Diencephalon (tissue), 1 donor: ENCODE measurements at places on chromosomes 11 and 22. TPM values are rescaled to one million over a fixed set of nuclear protein-coding genes. Genes with fewer than 3 reads are reported as not detected.

Gene PRG3
- total RNA-seq: not detected

Gene HARBI1
- 9.0 TPM for total RNA-seq

Gene SOX6
- 54.7 TPM for total RNA-seq

Gene SCGB1D2
- total RNA-seq: not detected

Gene PRAME
- total RNA-seq: not detected

Gene BACE1
- 36.2 TPM for total RNA-seq

Gene NAALADL1
- 4.2 TPM for total RNA-seq

Gene CD3D
- total RNA-seq: not detected

Gene C22orf31
- total RNA-seq: not detected

Gene FAT3
- total RNA-seq: 304 TPM

Gene MPZL2
- 1.2 TPM for total RNA-seq

Gene PGM2L1
- total RNA-seq: 348 TPM

Gene MRPL48
- 38.3 TPM for total RNA-seq

Gene TSPAN32
- 0.69 TPM for total RNA-seq

Gene TIMP3
- 53.5 TPM for total RNA-seq

Gene FAM180B
- total RNA-seq: not detected

Gene APOA5
- total RNA-seq: not detected

Gene LRRC32
- total RNA-seq: 2.1 TPM

Gene PCSK7
- total RNA-seq: 21.7 TPM

Gene CD6
- total RNA-seq: 2.3 TPM

Gene OSBPL5
- total RNA-seq: 26.3 TPM
